CD4-positive, alpha-beta T cell treated with Interleukin-15 for 1 hour (primary cell): ENCODE measurements at places on chromosomes 4 and X.

- DNase-seq: no peak
Measured at GRCh38 chr4:5894266-5894665, 1.4 kb upstream of the CRMP1 start.

DNA sequence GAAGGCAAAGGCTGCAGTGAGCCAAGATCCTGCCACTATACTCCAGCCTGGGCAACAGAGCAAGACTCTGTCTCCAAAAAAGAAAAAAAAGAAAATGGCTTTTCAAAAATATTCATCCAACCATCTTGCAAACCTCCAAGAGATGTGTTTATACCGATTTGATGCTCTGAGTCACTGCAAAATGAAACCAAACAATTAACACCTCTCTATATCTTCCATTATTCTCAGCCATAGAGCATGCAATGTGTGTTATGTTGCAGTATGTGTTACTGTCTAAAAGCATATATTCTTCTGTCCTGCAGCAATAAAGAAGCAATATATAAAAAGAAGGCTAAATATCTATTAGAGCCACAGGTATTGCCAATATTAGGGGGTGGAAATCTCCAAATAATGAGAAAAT, 51.4 kb downstream of the ARAP2 start:
- DNase-seq: no peak

- peak; percentile 54 for DNase-seq
Measured at GRCh38 chrX:153818571-153819383, 11.6 kb downstream of the PDZD4 start.

- no peak for DNase-seq
Measured at GRCh38 chr4:153773236-153773690, 13.4 kb upstream of the RNF175 start.

GRCh38 chr4:4430492-4431195, 43.7 kb downstream of the NSG1 start:
- DNase-seq: peak; percentile 35

DNA sequence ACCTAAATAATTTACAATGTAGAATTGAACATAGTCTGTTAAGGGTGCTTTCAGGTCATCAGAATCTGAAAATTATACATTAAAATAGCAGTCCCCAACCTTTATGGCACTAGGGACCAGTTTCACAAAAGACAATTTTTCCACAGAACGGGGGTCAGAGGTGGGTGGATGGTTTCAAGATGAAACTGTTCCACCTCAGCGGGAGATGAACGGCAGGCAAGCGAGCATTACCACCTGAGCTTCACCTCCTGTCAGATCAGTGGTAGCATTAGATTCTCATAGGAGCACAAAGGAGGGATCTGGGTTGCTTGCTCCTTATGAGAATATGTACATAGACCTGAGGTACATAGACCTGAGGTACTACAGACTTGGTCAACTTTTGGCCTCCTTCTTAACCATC, 29.0 kb downstream of the LRBA start:
- no peak for DNase-seq

GRCh38 chrX:38357747-38358673, 5.6 kb downstream of the OTC start:
- DNase-seq: no peak

DNA sequence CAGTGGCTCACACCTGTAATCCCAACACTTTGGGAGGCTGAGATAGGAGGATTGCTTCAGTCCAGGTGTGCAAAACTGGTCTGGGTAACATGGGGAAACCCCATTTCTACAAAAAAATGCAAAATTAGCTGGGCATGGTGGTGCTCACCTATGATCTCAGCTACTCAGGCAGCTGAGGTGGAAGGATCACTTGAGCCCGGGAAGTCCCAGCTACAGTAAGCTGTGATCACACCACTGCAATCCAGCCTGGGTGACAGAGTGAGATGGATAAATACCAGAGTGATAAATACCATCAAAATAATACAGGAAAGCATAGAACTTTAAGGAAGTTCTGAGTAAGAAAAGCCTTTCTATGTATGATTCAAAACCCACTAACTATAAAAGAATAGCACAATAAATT, 52.8 kb downstream of the LRBA start:
- no peak for DNase-seq

- DNase-seq: peak; percentile 67
Measured at GRCh38 chr4:85498068-85498733, 23.3 kb downstream of the ARHGAP24 start.

DNA sequence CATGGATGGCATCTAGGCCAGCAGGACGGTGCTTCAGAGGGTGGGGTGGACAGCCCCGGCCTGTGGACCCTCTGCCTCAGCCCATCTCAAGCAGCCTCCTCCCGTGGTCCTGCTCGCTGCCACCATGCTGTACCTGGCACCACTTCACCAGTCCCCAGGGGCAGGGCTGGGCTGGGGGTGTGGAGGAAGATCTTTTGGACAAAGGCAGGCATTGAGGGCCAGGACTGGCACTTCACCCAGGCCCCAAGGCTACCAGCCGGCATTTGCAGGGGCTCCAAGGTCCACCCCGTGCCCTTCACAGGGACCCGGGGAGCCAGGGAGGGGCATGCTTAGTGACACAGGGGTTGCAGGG, 713 bp downstream of the PLXNB3 start:
- DNase-seq: no peak

DNA sequence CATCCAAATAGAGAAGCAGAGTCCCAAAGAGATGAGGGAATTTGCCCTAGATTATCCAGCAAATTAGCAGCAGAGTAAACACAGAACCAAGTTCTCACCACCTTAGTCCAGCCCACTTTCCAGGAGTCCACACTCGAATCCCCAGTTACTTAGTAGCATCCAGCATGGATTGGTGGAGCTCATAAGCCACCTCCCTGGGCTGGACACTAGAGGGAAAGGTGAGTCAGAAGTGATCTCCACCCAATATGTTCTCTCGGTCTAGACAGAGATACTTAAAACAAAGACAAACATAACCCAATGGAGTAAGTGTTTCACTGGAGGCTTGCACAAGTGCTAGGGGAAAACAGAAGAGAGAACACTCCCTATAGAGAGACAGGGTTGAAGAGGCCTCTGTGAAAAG, 105.1 kb upstream of the CPEB2 start:
- no peak for DNase-seq

GRCh38 chr4:123819362-123820035, 422.9 kb downstream of the SPRY1 start:
- no peak for DNase-seq

GRCh38 chr4:85788604-85789003, 313.7 kb downstream of the ARHGAP24 start:
- no peak for DNase-seq

DNA sequence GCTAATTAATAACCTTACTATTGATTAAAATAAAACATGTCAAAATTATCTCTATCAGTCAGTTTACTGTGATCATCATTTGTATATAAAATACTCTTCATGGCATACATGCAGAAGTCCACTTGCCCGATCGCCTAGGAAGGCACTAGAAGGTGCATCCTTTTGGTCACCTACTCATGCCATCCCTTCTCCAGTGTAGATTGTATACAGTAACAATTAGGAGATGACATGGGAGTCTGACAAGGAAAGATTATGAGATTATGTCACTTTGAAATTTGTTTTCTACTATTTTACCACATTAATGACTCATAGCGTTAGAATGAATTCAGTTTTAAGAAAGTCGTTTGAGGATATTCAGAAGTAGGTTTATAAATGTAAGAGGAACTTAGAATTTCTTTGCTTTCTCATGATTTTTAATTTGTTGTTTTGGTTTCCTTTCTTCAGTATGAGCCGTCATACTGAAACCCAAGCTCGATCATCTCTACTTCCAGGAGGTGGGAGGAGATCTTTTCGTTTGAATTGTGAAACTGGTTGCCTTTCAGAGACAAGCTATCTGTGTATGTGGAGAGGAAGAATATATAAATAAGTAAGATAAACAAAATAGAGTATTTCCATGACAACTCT, 51.1 kb upstream of the UNC5C start:
- DNase-seq: no peak

DNA sequence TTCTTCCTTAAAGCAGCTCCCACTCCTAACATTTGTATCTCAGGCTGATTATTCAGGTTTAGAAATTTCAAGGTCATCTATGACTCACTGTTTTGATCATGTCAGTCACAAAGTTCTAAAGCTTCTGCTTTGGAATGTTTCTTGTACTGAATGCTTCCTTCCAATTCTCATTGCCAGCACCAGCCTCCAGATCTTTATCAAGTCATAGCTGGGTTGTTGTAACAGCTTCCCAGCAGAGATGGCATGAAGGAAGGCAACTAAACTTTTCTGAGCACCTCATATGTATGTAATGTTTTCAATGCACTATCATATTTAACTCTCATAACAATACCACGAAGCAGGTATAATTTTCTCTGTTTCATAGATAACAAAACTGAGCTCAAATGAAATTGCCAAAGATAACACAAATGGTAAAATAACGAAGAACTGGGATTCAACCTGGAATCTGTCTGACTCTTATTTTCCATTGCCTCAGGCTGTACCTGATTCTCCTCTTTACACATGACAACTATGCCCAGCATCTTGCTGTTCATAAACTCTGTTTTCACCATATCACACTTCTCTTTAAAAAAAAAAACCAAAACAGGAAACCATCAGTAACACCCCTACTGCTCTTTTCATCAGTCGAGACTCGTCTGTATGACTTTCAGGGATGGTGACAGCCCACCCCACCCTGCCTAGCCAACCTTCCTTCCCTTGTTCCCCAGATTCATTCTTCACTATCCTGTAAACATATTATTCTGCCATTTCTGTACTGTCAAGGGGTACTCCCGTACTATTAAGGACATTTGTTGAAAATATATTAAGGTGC, 13.4 kb downstream of the TRPC3 start:
- no peak for DNase-seq

- DNase-seq: no peak
Measured at GRCh38 chr4:28518561-28519165, 1658.0 kb downstream of the STIM2 start.

GRCh38 chrX:24294619-24295018, 19.2 kb downstream of the SUPT20HL2 start:
- DNase-seq: no peak

GRCh38 chrX:15515931-15516330, 15.3 kb downstream of the BMX start:
- DNase-seq: no peak

- no peak for DNase-seq
Measured at GRCh38 chrX:48580662-48581061, 6.4 kb downstream of the RBM3 start.

DNA sequence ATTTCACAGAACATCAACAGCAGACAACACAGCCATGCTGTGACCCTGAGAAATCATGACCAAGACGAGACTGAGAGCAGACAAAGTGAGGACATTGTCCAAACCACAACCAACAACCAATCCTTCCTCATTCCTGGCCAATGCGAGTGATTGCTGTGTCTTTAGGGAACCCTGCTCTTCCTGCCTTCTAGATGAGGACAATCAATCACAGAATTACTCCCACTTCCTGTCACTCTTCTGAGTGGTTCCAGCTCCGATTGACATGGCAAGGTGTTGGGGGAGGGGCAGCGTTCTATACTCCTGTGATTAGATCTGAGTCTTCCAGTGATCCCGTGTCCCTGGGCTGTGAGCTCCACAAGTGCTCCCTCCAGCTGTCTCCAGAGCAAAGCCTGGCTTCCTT, 227.8 kb downstream of the STIM2 start:
- DNase-seq: no peak

DNA sequence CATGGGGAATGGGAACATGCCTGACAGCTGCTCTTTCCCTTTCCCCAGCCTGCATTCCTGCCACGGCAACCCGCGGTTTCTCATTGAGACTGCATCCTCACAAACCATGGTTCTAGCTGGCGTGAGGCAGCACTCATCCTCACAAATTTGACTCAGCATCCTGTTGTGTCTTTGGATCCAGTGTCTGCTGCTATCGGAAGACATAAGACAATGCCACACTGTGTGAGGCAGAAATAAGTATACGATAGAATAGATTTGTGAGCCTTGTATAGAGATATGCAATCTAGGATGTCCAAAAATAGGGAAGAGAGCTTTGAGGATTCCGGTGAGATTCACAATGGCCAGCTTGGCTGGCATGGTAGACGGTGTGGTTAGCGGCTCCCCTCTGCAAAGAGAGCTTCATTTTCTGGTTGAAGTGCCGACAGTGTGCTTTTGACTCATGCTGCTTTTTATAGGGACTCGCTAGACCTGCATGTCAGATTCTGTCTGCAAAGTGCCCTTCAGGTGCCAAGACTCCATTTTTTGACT, 161.3 kb upstream of the PSAPL1 start:
- no peak for DNase-seq

DNA sequence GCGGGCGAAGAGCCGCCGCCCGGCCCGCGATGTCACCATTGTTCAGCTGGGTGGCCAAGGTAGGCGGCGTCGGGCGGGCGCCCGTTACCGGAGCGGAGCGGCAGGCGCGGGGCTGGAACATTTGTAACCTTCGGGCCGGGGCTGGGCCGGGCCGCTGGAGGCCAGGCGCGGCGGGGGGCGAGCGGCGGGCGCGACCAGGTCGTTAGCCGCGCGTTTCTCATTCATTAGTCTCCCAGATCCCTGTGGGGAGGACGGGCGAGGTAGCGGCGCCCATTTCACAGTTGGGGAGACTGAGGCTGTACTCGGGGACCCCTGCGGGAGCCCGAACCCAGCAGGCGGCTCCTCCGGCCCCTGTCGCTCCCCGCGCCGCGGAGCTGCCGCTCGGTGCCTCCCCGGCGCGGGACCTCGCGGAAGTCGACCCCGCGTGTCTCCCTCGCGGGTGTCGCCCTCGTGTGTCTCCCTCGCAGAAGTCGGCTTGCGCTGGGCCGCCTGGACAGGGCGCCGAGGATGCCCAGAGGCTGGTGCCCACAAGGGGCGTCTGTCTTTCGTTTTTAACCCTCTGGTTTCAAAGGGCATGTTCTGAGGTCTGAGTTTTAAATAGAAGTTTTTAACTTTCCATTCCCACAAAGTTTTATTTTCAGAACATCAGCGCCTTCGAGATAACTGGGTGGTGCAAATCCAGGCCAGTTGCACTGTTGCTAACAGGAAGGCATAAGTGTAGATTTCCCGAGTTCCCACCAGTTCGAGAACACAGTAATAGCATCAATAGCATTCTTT, 17.5 kb downstream of the PTTG2 start:
- DNase-seq: peak; percentile 85

- DNase-seq: no peak
Measured at GRCh38 chr4:78951862-78952472, 12.7 kb upstream of the PAQR3 start.

- no peak for DNase-seq
Measured at GRCh38 chr4:75729836-75730235, 5.5 kb downstream of the USO1 start.

DNA sequence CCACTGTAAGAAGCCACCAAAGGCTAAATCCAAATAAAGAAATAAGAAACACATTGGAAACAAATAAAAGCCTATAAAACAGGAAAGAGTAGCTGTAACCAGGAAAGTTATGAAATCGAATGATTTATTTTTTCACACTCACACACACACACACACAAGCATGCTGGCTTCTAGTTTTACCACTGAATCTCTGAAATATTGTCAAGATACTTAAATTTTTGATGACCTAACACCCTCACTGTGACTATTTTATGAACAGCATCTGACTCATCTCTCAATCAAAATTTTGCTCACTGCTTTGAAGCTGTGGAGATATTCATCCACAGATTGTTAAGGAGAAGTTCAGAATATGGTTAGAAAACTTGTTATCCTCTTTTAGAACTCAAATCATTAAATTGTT, 13.9 kb upstream of the GABRB1 start:
- DNase-seq: no peak
